ENCODE measurements at places on chromosomes 4 and X.

DNA sequence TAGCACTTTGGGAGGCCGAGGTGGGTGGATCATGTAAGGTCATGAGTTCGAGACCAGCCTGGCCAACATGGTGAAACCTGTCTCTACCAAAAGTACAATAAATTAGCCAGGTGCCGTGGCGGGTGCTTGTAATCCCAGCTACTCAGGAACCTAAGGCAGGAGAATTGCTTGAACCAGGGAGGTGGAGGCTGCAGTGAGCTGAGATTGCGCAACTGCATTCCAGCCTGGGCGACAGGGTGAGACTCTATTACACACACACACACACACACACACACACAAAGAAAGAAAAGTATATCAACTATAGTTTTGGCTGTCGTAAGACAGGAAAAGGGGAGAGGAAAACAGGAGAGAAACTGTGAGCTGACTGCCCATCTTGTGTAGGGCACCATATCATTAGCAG lies 171.7 kb downstream of the ADAMTS3 start:
- DNase-seq, result peak; percentile 40

DNA sequence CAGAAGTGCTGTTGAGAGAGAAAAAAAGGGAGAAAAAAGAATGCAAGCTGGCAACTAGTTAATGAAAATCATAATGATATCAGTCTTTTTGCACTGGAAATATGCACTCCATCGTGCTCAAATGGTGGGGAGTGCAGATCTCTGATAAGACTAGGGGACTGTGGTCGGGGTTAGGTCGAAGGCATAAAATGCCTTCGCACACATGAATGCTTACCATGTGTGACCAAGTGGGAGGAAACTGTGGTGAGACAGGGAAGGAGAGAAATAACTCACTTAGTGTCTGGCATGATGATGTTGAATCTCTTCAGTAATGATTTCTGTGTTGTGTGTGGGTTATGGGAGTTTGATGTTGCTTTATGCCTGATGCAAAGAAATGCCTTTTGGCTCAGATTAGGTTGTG lies 358.9 kb downstream of the FBXO8 start:
- DNase-seq, result peak; percentile 3

- DNase-seq, result no peak
Observed at GRCh38 chrX:153342762-153343558, 9.0 kb downstream of the ZNF275 start.

DNA sequence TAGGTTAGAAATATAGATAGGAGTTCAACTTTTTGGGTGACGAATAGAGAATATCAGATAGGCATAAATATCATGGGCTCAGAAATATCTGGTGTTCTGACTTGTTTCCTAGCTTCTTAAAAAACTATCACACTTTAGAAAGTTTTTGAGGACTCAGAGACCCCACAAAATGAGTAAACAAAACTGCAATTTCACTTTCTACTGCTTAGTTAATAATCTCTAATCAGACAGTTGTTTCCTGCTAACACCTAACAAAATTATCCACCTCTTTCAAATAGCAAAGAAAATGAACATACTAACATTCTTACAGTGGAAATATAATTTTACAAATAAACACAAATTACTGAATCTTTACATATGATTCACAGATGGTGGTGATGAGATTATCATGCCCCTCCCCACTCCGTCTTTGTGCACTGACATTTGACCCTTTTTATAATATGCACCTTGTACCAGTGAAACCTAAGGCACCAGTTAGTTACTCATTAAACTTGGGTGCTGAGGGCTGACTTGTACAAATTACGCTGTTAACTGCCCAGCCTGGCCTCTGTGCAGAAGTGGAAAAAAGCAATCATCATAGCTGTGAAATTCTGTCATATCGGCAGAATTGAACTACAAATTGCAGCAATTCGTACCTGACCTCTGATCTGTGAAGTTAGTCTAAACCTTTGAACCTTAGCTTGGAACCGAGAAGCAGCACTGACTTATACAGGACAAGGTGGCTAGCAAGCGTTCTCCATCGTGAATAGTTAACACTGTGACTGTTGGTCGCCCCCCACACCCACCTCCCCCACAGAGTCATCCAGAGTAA lies 138.7 kb downstream of the CHRNA9 start:
- no peak for DNase-seq

DNA sequence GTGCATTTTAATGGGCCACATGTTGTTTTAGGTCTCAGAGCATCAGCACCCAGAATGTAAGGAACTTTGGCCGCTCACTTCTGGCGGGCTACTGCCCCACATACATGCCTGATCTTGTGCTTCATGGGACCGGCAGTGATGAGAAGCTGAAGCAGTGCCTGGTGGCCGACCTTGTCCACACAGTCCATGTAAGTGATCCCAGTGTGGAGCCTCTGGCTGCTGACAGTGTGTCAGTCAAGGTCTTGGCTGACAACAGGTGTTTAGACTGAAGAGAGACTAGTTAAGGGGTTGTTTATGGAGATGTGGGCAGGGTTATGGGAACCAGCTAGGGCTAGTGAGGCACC lies 101.4 kb downstream of the FNIP2 start:
- DNase-seq, result no peak

DNA sequence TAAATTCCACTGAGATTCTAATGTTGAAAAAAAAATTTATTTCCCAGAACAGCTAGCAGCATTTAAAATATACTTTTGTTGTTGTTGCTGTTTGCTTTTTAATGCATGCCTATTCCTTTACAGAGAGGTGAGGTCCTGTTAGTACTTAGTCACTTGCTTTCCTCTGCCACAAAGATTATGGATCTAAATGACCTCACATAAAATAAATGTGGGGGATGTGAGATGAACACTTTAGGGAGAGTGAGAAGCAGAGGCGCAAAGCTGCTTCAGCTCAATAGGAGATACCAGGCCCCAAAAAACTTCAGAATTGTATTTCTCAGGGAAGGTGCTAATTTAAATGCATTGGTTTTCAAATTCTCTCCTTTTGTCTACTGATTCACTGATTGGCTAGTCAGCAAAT lies 4.0 kb downstream of the LDB2 start:
- peak; percentile 68 for DNase-seq

GRCh38 chrX:115214151-115214550 lies 19.7 kb downstream of the LRCH2 start:
- DNase-seq, result no peak

DNA sequence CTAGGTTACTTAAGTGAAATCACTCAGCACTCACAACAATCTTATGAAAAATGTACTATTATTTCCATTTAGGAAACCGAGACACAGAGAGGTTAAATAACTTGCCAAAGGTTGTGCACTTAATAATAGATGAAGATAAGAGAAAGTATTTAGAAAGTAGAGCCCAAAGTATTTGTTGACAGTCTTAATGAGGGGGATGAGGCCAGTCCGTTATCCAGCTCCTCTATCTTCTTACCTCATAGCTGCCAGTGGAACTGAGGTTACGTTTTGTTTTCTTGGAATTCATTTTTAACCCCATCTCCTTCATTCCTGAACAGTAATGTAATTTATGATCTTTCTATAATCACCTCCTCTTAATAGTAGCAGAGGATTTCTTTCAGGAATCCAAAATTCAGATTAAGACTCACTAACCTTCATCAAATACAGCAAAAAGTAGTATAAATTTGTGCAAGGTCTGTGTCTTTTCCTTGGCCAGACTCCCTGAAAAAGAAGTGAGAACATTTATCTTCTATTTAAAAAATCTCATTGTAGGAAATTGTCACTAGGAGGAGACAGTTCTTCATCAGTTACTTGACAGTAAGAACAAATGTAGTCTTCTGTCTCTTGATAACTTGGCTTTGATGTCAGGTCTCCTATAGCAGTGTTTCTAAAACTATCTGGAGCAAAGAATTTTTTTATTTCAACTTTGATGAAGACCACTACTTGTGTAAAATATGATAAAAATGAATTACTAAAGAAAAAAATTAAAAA lies 35.5 kb downstream of the F8 start:
- no peak for DNase-seq

DNA sequence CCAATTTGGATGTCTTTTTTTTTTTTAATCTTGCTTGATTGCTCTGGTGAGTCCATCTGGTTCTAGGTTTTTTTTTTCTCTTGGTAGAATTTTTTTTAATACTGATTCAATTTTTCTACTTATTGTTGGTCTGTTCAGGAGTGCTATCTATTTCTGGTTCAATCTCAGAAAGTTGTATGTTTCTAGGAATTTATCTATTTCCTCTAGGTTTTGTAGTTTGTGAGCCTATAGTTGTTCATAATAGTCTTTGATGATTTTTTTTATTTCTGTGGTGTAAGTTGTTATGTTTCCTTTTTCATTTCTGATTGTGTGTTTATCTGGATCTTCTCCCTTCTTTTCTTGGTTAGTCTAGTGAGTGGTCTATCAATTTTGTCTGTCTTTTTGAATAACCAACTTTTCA lies 129.6 kb downstream of the FAM13A start:
- no peak for DNase-seq

- DNase-seq, result no peak
Observed at GRCh38 chrX:148771440-148771839, 271.0 kb downstream of the AFF2 start.

- peak; percentile 12 for DNase-seq
Observed at GRCh38 chr4:136750897-136751296, 781.4 kb downstream of the PCDH18 start.

- no peak for DNase-seq
Observed at GRCh38 chr4:3246458-3247398, 2.2 kb upstream of the MSANTD1 start.

DNA sequence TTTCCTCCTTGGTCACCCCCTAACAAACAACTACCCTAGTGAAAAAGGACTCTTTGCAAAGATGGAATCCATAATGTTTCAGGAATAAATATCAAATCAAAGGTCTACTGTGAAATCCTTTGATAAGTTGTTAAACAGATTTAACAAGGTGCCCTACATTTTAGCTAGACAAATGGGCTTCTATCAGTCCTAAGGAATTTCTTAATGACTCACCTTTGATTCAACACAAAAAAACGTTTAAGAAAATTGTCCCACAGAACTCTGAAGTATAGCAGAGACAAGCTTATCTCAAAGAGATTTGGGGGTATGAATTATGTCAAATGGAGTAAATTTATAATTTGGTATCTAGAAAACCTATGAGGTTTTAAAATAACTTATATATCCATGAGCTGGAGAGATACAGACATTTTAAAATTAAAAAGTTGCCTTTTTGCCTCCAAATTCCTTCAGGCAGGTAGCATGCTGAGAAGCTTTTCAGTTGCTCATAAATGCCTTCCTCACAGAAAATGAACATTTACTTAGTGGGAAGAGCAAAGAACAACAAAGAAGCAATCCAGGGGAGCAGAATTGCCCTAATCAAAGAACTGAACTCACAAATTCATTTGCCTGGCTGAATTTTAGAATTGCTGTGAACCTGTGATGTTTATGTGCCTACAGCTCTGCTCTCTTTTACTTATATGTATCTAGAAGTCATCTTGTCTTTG lies 649.3 kb downstream of the STPG2 start:
- DNase-seq, result no peak

DNA sequence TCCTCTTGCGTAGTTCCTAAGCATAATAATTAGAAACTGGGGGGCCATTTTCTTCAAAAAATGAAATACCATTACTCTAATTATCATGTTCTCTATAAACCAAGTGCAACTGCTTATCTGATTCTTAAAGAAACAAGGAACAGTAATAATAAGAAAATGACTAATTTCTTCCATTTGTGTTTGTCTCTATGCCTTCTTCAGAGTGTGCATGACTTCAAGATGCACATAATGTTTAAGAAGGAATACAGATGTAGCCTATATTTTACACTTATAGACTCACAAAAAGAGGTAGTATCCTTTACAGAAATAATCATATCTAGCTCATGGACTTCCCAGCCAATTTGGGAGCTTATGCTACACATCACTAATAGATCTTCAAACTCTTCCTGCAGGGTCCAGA lies 131.7 kb downstream of the CHRNA9 start:
- DNase-seq, result no peak

DNA sequence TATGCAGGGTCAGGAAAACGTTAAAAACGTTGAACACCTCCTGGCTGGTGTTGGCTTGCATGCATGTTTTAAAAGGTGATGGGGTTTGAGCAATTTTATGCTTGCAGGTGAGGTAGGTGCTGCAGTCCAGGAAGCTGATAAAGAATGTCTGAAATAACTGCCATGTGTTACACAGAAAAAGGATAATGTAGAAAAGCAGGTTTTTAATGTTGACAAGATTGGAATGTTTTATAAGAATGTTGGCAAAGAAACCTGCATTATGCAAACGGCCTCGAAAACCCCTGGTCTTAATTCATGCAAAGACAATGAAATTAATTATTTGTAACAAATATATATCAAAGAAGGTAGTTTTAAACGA lies 723.7 kb upstream of the AGA start:
- DNase-seq, result no peak

- DNase-seq, result no peak
Observed at GRCh38 chr4:139910106-139910505, 243.9 kb downstream of the MAML3 start.

GRCh38 chr4:25190407-25190806 lies 30.2 kb upstream of the SEPSECS start:
- DNase-seq, result no peak
